ENCODE measurements at places on chromosomes 1 and 21.

- no peak for DNase-seq
Measured at GRCh38 chr21:45071078-45071873, 3.1 kb upstream of the ADARB1 start.

- peak; percentile 78 for DNase-seq
Measured at GRCh38 chr1:50929376-50929958, 30.6 kb downstream of the FAF1 start.

DNA sequence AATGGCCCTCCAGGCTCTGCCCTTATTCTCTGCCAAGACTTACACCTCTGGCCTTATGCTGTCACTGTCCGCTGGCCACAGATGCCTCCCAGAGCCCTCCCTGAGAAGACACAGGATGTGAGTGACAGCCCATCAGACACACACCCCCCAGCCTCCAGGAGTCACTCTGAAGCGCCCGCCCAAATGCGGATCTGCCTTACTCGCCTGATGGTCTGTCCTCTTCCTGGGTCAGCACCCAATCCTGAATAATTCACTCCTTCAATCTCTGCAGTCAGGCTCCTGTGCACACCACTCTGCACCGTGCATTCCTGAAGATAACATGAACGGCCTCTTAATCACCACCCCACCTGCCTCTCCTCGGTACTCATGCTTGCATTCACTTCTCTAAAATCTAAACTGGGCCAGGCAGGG lies 14.7 kb downstream of the CLSTN1 start:
- DNase-seq = no peak

DNA sequence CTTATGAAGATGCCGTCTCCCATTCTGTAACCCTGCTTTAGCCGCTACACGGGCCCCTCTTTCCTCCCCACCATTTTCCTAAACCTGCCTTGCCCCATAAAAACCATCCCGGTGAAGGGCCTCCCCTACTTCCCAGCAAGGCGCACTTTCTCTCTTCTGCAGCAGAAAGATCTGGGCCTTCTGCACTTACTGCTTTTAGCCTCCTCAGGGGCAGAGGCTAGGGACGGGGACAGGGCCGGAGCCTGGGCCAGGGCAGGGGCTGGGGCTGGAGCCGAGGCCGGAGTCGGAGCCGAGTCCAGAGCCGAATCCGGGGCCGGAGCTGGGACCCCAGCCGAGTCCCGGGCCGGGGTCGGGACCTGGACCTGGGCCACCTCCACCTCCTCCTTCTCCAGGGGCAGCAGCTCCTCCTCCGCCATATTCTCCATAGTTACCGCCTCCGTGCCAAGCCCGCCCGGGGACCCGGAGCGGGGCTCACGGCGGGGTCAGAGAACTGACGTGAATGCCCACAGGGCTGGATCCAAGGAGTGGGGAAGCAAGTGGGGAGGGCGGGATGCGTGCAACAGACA lies 382 bp downstream of the TRMT1L start:
- DNase-seq = no peak

GRCh38 chr1:98919211-98919610 lies 85.5 kb downstream of the PLPPR5 start:
- no peak for DNase-seq

DNA sequence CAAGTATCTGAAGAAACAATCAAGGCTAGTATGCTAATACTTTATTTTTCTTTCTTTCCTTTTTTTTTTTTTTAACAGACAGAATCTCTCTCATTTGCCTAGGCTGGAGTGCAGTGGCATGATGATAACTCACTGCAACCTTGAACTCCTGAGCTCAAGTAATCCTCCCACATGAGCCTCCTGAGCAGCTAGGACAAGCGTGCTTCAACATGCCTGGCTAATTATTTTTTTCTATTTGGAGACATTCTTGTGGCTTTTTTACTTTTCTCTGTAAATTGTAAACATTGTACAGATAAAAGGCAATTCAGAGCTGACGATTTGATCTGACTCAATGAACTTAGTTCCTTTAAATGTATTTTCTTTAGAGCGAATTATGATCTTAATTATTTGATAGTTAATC lies 41.4 kb downstream of the CCDC18 start:
- no peak for DNase-seq

DNA sequence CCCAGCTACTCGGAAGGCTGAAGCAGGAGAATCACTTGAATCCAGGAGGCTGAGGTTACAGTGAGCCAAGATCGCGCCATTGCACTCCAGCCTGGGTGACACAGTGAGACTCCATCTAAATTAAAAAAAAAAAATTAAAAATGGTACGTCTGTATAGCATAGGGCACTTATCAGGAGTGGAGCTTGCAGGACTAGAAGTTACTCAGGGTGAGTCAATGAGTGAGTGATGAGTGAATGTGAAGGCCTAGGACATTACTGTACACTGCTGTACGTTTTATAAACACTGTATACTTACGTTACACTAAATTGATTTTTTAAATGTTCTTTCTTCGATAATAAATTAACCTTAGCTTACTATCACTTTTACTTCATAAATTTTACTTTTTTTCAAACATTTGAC lies 183.6 kb downstream of the NR5A2 start:
- DNase-seq = no peak

- DNase-seq = no peak
Measured at GRCh38 chr21:26168371-26168770, 2.2 kb downstream of the APP start.

DNA sequence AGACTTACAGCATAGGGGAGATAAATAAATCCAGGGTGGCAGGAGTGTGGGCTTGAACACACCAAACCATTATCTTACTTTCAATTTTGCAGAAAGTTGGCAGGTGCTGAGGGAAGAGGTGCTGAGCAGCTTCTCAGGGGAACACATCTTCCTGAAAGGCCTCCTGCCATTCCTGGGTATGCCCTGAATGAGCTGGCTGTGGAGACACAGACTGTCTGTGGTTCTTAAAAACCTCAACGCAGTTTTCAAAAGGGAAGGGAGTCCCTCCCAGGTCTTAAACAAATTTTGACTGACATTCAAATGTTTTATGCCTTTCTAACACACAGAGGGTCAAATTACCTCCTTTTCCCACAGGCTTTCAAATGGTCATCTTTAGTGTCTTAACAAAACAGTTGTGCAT lies 166.9 kb downstream of the TNFSF18 start:
- DNase-seq = no peak

Measured in lung microvascular endothelial cell (primary cell).